Spinal cord (tissue), 10 donors: ENCODE measurements at places on chromosomes 5 and 9. TPM values are rescaled to one million over a fixed set of nuclear protein-coding genes. Genes with fewer than 3 reads are reported as not detected.

The UGT3A2 gene
- 0.55 TPM for polyA plus RNA-seq

The OR4F3 gene
- polyA plus RNA-seq: not detected

The PAXX gene
- 108 TPM for polyA plus RNA-seq

The PCDHA5 gene
- 3.7 TPM for polyA plus RNA-seq

The CDHR2 gene
- polyA plus RNA-seq: 21.2 TPM

The SPRY4 gene
- 28.5 TPM for polyA plus RNA-seq

The SLC6A3 gene
- 1.9 TPM for polyA plus RNA-seq

The EPB41L4B gene
- polyA plus RNA-seq: 42.8 TPM

The PRR7 gene
- polyA plus RNA-seq: 28.3 TPM

The RIOK2 gene
- 30.3 TPM for polyA plus RNA-seq

DNA sequence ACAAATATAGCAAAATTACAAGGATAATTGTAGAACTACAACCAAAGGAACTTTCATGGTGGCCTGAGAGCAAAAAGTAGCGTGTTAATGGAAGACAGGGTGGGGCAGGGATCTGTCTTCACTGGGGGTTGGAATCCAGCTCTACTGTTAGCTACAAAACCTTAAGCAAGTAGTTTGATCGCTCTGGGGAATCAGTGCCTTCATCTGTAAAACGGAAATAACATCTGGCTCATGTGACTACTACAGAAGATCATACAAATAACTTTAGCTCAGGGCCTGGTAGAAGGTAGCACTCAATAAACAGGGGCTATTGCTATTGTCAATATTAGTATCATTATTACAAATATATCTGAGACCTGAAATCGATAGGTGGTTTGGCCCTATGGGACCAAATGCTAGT is 40.4 kb downstream of the ZNF608 start:
- no peak for DNase-seq

DNA sequence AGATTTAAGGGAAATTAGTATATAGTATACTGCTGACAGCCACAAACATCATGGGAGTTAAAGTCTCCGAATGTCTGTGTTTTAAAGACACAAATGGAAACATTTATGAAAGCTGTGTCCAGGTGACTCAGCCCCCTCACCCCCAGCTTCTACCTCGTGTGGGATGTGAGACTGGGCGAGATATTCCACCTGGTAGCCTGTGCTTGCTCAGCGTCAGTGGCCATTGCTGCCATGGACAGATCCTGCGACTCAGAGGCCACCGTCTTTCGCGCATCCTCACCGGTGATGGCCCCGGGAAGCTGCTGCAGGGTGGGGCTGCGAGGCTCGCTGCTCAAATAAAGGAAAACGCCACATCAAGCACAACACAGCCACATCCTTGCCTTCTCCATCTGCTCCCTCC is 31.2 kb upstream of the EXOC3 start:
- no peak for DNase-seq

GRCh38 chr5:117889596-117889995 is 1098.8 kb downstream of the DTWD2 start:
- DNase-seq: no peak

DNA sequence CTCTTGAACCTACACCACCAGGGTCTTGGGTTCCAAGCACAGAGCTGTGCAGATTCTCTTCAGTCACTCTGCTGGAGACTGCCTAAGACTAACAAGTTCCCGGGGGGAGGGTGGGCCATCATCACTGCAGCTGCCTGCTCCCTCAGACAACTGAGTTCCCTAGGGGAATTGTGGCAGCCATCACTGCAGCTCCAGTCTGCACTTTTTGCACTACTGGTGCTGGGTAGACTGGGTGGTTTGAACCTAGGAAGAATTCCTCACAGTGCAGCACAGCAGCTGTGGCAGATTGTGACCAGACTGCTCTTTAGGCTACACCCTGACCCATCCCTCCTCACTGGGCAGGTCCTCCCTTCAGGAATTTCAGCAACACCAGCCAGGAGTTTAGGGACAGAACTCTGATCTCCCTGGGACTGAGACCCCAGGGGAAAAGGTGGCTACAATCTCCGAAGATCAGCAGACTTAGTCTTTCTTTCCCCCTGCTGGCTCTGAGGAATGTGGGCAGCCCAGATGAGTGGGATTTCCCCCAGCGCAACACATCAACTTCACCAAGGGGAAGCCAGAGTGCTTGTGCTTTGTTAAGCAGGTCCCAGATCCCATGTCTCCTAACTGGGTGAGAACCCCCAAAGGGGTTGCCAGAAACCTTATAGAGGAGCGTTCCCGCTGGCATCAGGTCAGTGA is 30.9 kb upstream of the RGMB start:
- DNase-seq: no peak

DNA sequence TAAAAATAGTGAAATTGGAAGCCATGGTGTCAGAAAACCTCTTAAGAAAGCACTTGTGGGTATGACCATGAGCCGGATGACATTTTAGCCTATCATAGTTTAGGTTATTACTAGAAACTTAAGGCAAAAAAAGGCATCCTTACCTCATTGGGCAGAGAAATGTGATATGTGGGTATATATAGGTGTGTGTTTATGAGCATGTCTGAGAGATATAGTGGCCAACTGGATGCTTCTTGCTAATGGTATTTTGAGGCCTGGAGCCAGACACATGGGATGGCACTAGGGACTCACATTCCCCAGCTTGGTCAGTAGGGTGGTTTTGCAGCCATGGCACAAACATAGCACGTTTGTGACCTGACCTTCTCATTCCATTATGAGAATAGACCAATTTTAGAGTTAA is 295.6 kb upstream of the MEF2C start:
- no peak for DNase-seq

DNA sequence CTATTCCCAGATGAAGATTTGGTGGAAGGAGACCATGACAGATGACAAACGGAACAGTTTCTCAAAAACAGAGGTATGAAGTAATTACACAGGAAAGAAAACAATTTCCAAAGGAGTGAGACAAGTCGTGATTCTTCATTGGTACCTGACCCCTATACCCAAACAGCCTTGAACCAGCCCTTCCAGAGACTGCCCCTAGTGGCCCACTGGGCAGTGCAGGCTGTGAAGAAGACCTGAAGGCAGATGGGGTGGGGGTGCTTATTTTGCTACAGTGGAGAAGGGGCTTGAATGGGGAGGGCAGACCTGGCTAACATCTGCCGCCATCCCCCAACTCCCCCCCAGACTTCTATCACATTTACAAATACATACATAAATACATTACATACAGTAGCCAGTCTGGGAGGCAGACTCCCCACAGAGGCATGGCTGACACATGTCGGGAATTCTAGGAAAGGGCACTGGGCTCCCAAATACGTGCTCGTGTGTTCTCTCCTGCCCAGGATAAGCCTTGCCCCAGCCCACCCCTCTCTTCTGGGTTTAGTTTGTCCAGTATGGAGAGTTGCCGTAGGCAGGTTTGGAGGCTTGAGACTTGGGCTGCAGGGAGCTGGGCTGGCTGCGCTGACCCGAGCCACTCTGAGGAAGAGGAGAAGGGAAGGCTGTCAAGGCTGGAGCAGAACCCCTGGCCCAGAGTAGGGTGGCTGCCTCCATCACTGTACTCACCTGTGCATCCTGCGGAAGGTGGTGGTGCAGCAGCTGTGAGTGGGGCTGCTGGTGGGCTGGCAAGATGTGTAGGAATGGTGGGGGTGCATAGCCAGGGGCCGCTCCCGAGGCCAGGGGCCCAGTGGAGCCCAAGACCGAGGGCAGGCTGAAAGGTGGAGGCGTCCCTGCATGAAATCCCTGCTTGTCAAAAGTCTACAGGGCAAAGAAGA is 105.3 kb downstream of the UBE2R2 start:
- DNase-seq: no peak

DNA sequence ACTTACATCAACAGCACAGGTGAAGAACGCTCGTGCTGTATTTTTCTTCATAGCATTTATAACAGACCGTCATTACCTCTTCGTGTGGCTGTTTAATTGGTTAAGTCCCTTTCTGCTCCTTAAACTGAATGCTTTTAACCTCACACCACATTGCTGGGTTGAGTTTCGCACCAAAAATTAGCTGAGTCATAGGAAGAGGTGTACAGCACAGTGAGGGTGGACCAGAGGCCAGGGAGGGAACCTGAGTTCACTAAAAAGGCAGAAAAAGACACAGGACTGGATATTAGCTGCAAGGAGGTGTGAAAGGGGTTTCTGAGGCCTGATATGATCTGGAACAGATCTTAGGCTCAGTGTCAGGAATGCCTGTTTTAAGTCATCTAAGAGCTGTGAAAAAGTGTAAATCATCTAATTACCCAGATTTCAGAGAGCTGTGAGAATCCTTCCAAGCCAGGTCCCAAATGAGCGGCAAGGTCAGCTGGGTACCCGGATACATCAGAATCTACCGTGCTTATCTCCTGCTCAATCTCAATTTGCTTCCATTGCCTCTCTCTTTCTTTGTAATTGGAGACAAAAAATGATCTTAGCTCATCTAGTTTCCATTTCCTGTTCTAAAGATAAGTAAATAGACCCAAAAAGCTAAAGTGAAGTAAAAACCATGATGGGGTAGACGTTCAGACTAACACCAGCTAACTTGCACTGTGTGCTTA is 7.1 kb upstream of the CFAP90 start:
- no peak for DNase-seq

GRCh38 chr5:133610489-133611356 is 1.6 kb downstream of the FSTL4 start:
- no peak for DNase-seq

- DNase-seq: no peak
Observed at GRCh38 chr5:178487911-178488600, 102.1 kb downstream of the COL23A1 start.

- DNase-seq: no peak
Observed at GRCh38 chr5:142576303-142576702, 109.6 kb downstream of the FGF1 start.

DNA sequence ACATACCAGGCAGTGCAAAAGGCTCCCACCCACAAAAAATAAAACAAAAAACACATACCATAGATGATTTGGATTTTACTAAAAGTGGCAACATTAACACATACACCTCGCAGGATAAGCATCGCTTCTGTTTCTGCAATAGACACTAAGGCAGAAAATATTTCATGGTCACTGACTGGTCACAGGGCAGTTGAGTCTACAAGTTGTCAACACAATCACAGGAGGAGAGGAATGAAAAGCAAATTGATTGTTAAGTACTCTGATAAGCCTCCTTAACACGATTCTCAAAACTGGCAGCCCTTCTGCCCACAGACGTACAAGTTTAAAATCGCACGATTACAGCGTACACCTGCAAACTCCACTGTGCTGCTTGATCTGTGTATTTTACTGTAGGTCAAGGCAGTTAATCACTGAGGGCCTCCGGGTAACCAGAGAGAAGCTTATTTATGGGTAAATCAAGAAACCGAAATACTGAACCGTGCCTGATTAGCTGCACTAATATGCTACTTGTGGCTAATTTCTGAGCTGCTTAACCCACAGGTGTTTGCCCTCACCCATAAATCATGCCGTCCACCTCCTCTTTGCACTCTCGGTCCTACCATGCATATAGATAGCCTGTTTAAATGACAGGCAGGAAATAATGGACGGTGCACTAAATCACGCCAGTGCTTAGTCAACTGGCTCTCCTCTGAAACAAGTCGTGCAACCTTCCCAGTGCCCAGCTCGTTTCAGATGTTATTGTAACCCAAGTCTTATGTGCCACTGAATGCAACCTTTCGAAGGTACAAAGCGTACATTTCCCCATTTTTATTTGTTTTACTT is 659.4 kb upstream of the ADAMTS16 start:
- DNase-seq: no peak

DNA sequence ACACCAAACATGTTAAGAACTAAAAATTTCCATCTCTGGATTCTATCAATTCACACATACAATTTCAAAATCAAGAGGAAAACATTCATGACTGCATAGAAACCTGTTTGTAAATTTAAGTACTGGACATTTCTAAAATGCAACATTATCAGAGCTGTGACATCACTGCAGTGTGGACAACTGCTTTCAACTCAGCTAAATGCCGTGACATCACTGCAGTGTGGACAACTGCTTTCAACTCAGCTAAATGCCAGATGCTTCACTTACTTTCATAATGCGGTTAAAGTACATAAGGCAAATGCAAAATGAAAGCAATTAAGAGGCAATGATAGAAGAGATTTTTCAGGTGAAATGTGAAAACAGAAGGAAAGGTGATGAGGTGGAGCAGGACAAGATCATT is 161.5 kb downstream of the ARL15 start:
- no peak for DNase-seq

- no peak for DNase-seq
Observed at GRCh38 chr5:141475625-141476131, at the start of gene PCDHGC3. TSS of gene PCDHGC3 (plus strand) at chr5:141475966. CDS start at chr5:141476117, 151 bp downstream.
